Karpas-422 (cell line): ENCODE measurements at places on chromosomes 7 and 10.

GRCh38 chr7:108203537-108203936 is 73.4 kb upstream of the LAMB4 start:
- no peak for DNase-seq

GRCh38 chr7:73941836-73942551 is 81.0 kb downstream of the TMEM270 start:
- no peak for DNase-seq

GRCh38 chr7:130444751-130445407 is 4.1 kb upstream of the CEP41 start:
- peak; percentile 57 for DNase-seq

DNA sequence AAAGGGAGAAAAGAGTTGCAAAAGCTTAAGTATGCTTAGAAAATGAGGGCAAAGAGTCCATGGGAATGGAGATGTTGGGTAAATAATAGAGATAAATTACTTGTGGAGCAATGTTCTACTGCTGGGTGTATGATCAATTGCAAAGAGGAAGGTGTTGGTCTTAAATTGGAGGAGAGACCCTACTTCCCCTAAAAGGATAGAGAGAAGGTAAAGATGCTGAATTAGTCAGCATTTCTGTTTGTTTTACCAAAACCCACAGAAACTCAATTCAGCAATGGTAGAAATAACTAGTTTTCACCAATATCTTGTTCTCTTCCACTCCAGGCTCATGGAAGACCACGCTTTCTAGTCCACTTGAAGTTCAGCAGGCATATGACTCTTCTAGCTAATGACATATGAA is 32.1 kb downstream of the ASB4 start:
- no peak for DNase-seq

- DNase-seq: no peak
Measured at GRCh38 chr10:784403-785088, 95.1 kb upstream of the DIP2C start.

GRCh38 chr7:130476297-130477150 is 15.4 kb upstream of the MEST start:
- no peak for DNase-seq

- DNase-seq: no peak
Measured at GRCh38 chr10:75606203-75606779, 174.9 kb downstream of the LRMDA start.

DNA sequence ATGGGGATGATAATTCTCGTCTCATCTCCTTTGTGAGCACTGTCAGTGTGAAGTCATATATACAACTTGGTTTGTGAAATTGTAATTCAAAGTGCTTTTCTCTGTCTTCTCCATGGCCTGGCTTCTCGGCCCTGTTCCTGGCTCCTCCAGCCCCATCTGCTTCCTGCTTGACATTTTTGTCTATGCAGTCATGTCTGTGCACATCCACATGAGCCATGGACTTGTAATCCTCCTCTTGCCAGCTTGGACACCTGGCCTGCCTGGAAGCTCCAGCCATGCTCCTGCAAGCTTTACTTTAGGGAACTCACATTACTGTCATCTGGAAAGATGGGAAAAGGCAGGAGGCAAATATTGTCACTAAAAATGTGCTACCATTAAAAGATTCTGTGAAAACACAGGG is 576.0 kb upstream of the DPP6 start:
- DNase-seq: no peak

DNA sequence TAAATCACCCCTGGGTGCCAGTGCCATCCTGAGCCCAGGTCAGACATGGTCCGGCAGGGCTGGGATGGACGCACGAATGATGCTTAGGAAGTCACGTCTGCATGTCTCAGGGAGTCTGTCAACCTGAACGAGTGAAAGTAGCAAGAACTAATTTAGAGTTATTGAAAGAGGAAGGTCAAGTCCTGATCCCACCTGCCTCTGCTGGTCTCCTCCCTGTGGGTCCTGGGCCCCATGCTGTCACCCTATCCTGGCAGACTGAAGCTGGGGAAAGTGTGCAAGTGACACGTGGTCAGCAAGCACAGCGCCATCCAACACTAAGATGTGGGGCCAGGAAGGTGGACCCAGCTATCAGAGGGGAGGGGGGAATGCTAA is 26.1 kb upstream of the GRID1 start:
- peak; percentile 70 for DNase-seq

DNA sequence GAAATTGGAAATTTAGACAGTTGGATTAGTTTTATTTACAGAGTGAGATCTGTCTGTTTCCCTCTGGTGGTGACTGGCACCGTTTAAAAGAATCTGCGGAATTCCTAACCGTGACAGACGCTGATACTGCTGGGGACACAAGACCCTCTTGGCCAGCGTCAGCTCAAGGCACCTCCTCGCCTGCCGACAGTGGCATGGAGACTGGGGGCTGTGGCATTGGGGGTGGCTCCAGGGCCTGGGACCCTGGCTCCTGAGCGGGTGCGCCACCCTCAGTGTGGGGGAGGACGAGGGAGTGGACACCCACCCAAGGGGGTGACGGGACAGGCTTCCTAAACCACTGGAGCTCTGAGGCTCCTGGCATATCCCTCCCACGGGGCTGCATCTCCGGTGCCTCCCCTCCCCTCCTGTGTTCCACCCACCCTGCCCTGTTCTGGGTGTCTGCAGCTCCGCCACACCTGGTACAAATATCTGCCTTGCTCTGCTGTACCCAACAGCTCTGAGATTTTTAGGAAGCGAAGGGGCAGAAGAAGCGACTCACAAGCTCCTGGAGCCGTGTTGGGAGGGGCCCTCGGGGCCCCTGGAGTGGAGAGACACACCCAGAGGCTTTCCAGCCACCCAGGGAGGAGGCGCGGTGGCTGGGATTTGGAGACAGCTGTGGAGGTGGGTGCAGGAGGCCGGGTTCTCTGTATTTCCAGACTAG is 178.7 kb downstream of the DNAJB6 start:
- no peak for DNase-seq

- DNase-seq: no peak
Measured at GRCh38 chr7:136030867-136031318, 53.7 kb upstream of the MTPN start.
